ENCODE measurements at places on chromosomes 7 and 10.

- ATAC-seq: no peak
These were observed 22.9 kb upstream of the NANOS1 start for GRCh38 chr10:119006451-119007210.

- no peak for ATAC-seq
These were observed 52.5 kb upstream of the USP6NL start for GRCh38 chr10:11663763-11664555.

- no peak for ATAC-seq
These were observed 2.6 kb downstream of the ZNF775 start for GRCh38 chr7:150381785-150382122.

DNA sequence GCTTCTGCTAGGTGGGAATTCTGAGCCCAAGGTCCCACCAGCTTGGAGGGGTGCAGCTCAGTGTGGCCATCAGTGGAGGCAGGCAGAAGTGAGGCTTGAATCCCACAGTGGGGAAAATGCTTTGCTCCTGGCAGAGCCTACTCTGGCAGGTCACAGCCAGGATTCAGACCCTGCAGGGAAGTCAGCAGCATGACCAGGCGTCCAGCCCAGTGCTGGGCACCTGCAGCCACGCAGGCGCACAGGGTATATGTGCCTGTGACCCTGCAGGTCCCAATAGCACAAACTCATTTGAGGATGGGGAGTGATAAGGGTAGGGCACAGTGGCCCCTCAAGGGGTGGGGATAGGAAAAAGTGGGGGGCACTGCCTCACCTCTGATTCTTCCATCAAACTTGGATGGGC lies 8.4 kb upstream of the AEBP1 start:
- ATAC-seq: no peak

DNA sequence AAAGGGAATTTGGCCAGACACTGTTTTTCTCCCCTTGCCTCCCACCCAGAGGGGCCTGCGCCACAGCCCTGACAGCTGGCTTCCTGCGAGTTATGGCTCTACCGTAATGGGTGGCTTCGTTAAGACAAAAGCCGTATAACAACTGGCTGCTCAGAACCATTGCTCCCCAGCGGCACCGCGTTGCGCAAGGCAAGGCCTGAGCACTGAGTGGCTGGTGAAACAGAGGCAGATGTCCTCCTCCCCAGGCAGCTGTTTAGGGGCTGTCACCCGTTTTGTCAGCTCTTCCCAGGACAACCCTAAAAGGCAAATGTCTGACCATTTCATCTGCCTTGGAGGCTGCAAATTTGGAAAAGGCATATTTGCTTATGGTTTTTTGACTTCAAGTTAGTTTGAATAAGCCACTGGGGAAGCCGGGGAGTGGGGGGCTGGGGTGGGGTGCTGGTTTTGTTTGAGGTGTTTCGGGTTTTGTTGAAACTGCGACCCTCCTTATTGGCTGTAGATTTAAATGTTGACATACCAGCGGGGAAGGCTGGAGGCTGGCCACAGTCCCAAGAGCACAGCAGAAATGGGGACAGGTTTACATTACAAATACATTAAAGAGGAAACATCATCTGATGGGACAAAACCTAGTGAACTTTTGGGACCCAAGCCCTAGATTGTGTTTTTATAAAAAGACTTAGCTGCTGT lies 681 bp upstream of the SPOCK2 start:
- peak; percentile 56 for ATAC-seq

- ATAC-seq: peak; percentile 11
These were observed 34.8 kb downstream of the C7orf33 start for GRCh38 chr7:148625342-148625741.

DNA sequence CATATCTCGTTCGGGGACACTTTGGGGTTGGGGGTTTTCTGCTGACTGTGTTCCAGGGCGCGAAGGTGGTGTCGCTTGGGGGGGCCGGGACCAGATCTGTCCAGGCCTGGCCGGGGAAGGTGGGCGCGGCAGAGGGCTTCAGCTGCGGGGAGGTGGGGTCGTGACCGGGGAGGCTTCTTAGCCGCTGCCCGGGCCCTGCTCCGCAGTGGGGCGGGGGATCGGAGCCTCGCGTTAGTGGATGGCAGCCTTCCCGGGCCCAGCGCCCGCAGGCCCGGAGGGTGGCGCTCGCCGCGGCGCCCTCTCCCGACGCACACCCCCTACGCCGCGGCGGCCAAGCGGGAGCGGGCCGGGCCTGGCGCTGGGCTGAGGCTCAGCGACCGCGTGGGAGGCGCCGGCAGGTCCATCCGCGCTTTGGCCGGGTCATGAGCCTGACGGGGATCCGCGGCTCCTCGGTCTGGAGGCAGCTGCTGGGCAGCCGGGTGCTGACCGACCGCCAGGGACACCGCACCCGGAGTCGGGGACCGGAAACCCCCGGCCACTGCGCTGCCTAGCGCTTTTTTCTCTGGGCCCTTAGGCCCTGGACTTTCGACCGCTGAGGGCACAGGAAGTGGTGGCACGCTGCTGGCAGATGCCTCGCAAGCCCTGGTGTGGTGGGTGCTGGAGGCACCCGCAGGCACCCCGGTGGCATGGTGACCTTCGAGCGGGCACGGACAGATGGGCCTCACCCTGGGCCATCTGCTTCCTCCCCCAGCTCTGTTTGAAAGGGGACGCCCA lies 1.2 kb downstream of the AGAP3 start:
- peak; percentile 8 for ATAC-seq

- no peak for ATAC-seq
These were observed 71.5 kb downstream of the CARD11 start for GRCh38 chr7:2971914-2972834.

DNA sequence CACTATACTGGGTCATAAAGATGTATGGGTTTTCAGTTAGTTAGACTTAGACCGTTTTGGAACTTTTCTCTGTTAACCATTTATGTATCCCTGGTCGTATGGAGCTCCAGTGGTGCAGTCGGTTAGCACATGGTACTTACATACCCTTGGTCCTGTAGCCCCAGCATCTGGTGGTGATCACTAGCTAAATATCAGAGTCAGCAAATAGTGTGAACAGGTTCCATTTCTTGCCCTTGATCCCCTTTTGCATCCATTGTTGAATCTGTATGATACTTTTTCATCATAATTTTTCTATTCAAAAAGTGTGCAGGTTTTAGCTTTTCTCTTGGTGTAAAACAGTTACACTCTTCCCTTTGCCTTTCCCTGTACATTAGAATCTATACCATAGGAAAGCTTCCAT lies 15.9 kb downstream of the NIPSNAP2 start:
- no peak for ATAC-seq

DNA sequence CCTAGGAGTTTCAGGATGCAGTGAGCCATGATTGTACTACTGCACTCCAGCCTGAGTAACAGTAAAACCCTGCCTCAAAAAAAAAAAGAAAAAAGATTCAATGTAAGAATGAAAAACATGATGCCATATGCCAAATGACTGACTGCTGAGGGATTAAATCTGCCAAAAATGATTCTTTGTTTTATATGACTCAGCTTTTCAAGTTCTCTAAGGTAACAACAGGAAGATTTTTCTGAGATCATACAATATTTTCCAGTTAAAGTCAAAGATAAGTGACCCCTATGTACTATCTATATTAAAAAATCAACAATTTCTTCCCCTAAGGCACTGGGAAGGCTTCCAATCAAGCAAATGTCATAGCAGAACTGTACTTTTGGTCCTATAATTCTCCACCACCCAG lies 271.2 kb upstream of the IMMP2L start:
- no peak for ATAC-seq

DNA sequence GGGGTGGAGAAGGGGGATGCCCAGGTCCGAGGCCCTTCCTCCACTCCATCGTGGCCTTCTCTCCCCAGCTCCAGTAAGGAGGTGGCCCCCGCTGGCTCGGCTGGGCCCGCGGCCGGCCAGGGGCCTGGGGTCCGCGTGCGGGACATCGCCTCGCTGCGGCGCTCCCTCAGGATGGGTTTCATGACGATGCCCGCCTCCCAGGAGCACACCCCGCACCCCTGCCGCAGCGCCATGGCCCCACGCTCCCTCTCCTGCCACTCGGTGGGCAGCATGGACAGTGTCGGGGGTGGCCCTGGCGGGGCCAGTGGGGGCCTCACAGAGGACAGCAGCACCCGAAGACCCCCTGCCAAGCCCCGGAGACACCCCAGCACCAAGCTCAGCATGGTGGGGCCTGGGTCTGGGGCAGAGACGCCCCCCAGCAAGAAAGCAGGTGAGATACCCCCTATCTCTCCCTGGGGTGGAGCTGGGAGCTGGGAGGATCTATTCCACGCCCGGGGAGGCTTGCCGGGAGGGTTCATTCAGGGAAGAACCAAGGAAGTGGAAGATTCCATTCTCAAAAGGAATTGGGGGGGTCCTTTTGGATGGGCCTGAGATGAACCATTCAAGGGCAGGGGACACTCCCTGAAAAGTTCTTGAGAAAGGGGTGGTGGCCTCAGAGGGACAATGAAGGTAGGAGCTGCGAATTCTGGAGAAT lies 3.2 kb downstream of the NYAP1 start:
- no peak for ATAC-seq

GRCh38 chr7:69868921-69869320 lies 270.6 kb downstream of the AUTS2 start:
- no peak for ATAC-seq

GRCh38 chr7:101563198-101563901 lies 65.7 kb downstream of the MYL10 start:
- ATAC-seq: no peak

DNA sequence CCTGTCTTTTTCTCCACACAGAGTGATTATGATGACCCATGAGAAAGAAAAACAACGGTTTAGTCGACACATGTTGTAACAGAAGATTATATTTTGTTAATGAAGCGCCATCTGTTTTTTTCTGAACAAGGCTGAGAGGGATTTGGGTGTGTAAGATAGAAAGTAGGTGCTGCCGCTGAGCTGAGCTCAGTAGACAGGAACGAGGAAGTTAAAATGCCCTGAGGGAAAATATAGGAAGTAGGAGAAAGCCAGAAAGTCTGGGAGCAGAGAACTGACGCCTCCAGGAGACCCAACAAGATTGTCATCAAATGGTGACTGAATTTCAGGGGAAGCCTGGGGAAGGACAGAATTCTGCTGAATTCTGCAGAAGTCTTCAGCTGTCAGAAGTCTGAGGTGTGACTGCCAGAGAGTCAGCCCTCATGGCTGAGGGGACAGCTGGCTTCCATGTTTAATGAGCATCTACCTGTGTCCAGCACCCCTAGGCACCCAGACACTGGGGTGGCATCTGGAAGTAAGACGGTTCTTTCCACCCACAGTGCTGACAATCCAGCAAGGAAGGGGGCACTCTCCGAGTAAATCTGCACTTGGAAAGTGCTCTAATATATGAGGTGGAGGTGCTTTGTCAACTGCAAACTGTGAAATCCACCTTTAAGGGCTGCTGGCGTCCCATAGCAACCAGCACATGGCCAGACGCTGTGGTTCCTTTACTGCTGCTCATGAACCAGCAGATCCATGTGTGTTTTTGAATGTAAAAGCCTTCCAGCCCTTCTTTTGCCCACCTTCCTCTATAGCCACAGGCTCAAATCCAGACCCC lies 12.5 kb upstream of the TSPAN15 start:
- no peak for ATAC-seq

DNA sequence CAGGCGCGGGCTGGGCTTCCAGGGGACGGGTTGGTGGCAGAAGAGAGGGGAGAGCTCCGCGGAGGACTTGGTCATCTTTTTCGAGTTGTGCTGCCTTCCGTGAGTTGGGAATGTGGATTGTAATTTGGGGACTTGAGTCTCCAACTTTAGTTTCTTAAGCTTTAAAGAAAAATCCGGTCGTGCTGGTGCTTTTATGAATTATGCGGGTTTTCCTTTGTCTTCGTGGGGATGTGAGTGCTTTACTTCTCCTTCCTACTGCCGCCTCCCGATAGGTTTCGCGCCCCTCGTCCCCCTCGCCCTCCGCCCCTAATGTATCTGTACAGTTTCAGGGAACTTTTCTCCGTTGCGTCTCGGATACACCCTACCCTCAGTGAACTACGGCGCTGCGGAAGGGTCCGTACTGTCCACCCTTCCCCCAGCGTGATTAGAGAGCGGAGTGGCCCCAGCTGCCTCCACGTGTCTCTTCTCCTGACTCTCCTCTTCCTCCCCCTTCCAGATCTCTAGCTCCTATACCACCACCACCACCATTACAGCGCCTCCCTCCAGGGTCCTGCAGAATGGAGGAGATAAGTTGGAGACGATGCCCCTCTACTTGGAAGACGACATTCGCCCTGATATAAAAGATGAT lies 649 bp downstream of the SCD start:
- ATAC-seq: no peak

- peak; percentile 69 for ATAC-seq
These were observed 14.6 kb downstream of the EPC1 start for GRCh38 chr10:32332299-32332750.

GRCh38 chr10:114100848-114101741 lies 57.4 kb downstream of the ADRB1 start:
- ATAC-seq: peak; percentile 53

GRCh38 chr10:86162036-86162435 lies 204.6 kb downstream of the GRID1 start:
- no peak for ATAC-seq

- ATAC-seq: no peak
These were observed 4.3 kb downstream of the GCK start for GRCh38 chr7:44184873-44185446.

DNA sequence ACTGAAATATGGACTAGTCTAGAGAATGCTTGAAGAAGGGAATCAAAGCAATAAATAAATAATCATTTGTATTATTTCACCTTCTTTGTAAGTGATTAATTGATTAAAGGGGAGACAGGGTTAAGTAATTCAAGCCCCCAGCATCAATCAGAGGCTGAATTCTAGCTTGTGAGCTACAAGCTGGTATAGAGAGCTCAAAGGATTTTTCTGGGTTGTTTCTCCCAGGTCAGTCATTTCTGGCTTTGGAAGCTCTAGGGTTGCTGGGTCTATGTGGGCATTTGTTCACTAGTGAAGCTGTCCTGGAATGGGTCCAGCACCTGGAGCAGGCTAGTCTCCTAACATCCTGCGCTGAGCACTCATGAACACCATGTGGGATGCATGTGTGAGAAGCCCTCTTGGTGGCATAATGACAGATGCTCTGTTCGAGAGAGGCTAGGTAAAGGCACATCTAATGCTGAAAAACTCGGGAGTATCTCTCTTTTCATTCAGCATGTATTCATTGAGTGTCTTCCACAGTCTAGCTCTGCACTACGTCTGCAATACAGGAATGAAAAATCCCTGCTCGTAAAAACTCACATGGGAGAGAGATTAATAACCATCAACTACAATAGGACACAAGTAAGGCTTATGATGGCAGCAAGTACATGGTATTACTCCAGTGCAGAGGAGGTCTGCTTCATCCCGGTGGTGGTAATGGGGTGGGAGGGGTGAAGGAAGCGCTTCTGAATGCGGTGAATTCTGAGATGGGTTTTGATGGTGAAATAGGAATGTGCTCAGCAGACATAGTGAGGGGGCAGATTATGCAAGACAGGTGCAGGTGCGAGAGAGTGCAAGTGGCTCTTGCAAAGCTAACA lies 68.0 kb upstream of the NRP1 start:
- ATAC-seq: no peak

- ATAC-seq: no peak
These were observed 185.1 kb downstream of the CTTNBP2 start for GRCh38 chr7:117688126-117688525.

DNA sequence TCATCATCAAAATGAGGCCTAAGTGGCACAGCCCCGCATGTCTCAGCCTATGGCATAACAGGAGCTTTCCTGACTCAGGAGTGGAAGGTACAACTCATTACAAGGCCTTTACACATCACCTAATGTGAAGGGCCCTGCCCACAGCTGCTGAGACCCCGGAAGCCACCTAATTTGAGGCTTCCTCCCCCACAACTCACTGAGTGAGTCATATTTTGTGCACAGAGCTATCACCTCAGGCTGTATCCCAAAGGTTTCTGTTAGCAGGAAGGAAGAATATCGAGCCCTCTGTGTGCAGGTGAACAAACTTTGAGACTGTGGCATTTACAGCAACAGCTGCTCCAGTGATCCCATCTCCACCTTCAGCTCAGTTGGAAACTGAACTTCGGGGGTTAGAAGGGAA lies 20.6 kb downstream of the HTR5A start:
- ATAC-seq: no peak

All from motor neuron (in vitro differentiated cells).